Stimulated activated CD4-positive, alpha-beta T cell treated with anti-CD3 and anti-CD28 coated beads, Interleukin-1b, Interleukin-23, amount 100 ng/mL, for 48 hours (primary cell): ENCODE measurements at places on chromosomes 1 and 21.

DNA sequence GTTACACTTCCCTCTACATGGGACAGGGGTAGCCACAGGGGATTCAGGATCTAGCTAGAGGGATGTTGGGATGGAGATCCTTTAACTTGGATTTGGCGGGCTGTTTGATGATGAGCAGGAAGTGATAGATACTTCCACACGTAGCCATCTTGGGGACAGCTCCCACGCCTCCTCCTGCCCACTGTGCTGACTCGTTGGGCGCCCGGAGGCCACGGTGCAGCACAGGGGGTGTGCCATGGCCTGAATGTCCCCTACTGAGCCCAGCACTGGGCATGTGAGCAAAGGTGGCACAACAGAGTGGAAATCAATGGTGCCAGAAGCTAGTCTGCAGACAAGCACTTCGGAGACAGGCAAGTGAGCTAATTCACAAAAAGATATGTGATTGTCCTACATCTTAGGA is 31.6 kb upstream of the CCSAP start:
- DNase-seq, result no peak

DNA sequence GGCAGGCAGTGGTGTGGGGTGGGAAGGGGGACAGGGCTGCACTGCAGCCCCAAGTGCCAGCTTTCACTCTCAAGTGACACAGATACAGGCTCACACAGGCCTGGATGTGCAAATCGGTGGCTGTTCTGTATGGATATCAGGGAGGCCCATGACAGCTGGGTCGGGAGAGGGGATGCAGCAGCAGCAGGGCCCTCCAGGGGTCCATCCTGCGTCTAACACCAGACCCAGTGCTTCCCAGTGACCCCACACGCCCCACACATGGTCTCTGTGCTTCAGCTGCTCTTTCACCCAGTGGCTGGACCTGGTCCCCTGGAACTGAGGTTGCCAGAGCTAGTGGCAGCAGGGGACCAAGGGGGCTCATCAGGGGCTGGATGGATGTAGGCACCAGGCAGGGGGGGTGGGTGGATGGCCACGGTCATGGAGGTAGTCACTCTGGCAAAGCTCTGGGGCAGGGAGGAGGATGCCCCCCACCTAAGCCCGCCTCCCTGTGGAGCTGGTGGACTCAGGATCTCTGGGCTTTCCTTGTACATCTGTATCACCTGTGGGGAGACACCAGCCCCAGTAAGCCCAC is 13.9 kb downstream of the BTBD19 start:
- no peak for DNase-seq

GRCh38 chr1:66083003-66083402 is 290.3 kb downstream of the PDE4B start:
- no peak for DNase-seq

GRCh38 chr1:31725777-31726535 is 22.1 kb upstream of the COL16A1 start:
- no peak for DNase-seq

DNA sequence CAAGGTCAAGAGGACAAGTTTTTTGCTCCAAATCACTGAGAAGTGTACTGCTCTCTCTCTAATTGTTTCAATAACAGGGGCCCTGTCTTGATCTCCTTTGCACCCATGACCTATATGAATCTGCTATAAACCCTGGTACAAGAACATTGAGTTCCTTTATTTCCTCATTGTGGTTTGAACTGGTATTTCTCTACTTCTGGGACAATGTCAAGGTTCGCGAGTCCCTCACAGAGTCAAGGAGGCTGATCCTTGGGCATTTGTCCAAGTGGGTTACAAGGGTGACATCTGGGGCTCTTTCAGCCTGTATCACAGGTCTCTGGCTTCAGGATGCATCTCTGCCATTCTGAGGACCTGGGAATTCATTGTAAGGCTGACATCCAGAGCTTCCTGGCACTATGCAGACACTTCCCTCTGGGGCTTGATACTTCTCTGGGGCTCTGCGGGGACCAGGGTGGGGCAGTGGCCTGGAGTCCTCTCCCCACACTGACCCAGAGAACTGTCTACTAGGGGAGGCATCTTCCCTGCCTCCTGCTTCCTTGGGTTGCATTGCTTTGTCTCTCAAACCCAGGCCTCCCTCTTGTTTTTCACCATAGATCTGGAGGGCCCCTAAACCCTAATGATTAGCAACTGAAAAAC is 22.5 kb upstream of the ZNF648 start:
- DNase-seq, result no peak

DNA sequence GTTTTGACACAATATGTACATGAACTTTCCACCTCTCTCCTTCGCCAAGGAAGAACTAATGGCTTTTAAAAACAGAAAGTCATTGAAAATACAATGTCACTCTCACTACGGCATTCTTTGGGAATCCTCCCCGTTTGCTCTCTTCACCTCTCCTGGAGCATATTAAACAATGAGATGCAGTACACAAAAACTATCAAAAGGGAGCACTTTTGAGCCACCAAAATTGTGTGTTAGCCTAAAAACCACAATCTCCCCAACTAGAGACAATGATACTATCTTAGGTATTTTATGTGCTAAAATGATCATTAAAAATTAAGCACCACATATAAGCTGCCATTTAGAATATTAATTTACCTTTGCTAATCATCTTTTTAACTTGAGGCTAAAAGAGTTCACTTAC is 425.5 kb downstream of the KCTD3 start:
- DNase-seq, result no peak

DNA sequence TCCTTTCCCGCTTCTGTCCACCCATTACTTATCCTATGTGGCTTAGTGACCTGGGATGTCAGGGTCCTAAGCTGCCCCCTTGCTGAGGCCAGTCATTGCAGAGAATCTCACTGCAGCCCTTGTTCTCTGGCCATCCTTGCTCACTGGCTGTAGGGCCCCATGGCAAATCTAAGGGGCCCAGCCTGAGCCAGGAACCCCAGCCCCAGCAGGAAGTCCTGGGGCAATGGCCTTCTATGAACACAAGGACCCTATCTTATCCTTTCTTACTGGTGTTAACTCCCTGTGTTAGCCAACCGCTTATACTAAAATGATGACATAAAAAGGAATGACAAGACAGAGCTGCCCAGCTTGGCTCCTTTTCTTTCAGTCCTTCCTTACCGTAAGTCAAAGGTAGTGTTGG is 29.9 kb downstream of the DHCR24 start:
- DNase-seq, result no peak

DNA sequence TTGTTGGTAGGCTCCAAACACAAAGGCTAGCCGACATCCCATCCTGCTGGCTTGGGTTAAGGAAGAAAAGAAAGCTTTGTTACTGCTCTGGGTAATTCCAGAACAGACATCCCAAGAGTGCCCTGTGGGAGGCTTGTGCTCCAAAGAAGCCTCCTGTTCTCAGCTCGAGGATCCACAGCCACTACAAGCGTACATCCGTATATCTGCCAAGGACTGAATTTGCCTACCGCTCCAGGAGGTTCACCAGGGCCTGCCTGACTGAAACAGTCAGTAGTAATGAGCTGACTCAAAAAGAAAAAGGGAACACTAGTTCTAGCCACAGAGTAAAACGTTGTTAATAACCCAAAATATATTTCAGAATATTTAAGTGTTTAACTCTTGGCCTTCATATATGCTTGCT is 24.8 kb upstream of the MUTYH start:
- no peak for DNase-seq

- DNase-seq, result no peak
Measured at GRCh38 chr1:43558346-43558841, 27.7 kb downstream of the PTPRF start.
